WTC11 (cell line): ENCODE measurements at places on chromosomes 6 and 20. TPM values are rescaled to one million over a fixed set of nuclear protein-coding genes. Genes with fewer than 3 reads are reported as not detected.

VSTM2L gene
- 1.7 to 2.1 TPM (median 1.9 TPM) in 3 replicates for total RNA-seq

SMOC2 gene
- total RNA-seq, result 3.3 to 3.9 TPM (median 3.6 TPM) in 3 replicates

MUC22 gene
- total RNA-seq, result not detected in 3 replicates

PAK5 gene
- 0.31 to 0.53 TPM (median 0.48 TPM) in 3 replicates for total RNA-seq

QRSL1 gene
- 17.2 to 17.9 TPM (median 17.7 TPM) in 3 replicates for total RNA-seq

DDO gene
- total RNA-seq, result not detected in 3 replicates

BTNL2 gene
- not detected in 3 replicates for total RNA-seq

SEL1L2 gene
- 0.37 TPM in 1 of 3 replicates, not detected in the others for total RNA-seq

HLA-DOA gene
- 13.6 to 24.6 TPM (median 24.4 TPM) in 3 replicates for total RNA-seq

HLA-DPB1 gene
- total RNA-seq, result 18.0 to 23.9 TPM (median 21.3 TPM) in 3 replicates

CMTR1 gene
- 33.3 to 38.6 TPM (median 35.8 TPM) in 3 replicates for total RNA-seq

BMP2 gene
- 0.96 to 1.3 TPM (median 1.2 TPM) in 3 replicates for total RNA-seq
